Activated CD8-positive, alpha-beta memory T cell treated with anti-CD3 and anti-CD28 coated beads, Interleukin-2, amount 50 U/mL, for 4 hours (primary cell): ENCODE measurements at places on chromosomes 4 and X.

GRCh38 chr4:131002132-131002531 lies 1906.2 kb downstream of the C4orf33 start:
- DNase-seq: no peak

GRCh38 chr4:182924497-182924896 lies 7.3 kb upstream of the DCTD start:
- DNase-seq: no peak

- DNase-seq: no peak
Measured at GRCh38 chr4:183291070-183291469, 29.0 kb downstream of the CLDN22 start.

- DNase-seq: no peak
Measured at GRCh38 chr4:34920032-34920431, 1324.3 kb downstream of the ARAP2 start.

- DNase-seq: peak; percentile 60
Measured at GRCh38 chrX:38805432-38806389, 4.5 kb downstream of the MID1IP1 start.

- DNase-seq: no peak
Measured at GRCh38 chrX:7314425-7314824, 166.5 kb upstream of the PUDP start.

- DNase-seq: no peak
Measured at GRCh38 chrX:39063037-39063436, 261.8 kb downstream of the MID1IP1 start.

- DNase-seq: no peak
Measured at GRCh38 chr4:170202721-170203120, 113.0 kb upstream of the AADAT start.

GRCh38 chrX:125319646-125320521 lies at the start of gene TEX13C:
TSS of gene TEX13C (plus strand) at chrX:125319871. CDS start at chrX:125320120, 249 bp downstream.
- no peak for DNase-seq

GRCh38 chrX:121456315-121456714 lies 408.9 kb downstream of the GLUD2 start:
- DNase-seq: no peak

DNA sequence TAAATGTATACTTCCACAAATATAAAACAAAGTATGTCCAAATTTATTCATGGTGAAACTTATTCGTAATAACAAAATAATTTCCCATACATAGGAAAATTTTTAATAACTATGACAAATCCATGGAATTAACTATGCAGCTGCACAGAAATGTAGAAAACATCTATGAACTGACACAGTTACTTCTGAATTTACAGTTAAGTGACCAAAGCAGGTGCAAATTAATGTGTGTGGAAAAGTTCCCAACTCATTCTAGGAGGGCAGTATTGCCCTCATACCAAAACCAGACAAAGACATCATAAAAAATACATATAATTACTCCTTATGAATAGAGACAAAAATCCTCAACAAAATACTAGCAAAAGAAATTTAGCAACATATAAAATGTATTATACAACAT lies 12.5 kb downstream of the LDOC1 start:
- no peak for DNase-seq

DNA sequence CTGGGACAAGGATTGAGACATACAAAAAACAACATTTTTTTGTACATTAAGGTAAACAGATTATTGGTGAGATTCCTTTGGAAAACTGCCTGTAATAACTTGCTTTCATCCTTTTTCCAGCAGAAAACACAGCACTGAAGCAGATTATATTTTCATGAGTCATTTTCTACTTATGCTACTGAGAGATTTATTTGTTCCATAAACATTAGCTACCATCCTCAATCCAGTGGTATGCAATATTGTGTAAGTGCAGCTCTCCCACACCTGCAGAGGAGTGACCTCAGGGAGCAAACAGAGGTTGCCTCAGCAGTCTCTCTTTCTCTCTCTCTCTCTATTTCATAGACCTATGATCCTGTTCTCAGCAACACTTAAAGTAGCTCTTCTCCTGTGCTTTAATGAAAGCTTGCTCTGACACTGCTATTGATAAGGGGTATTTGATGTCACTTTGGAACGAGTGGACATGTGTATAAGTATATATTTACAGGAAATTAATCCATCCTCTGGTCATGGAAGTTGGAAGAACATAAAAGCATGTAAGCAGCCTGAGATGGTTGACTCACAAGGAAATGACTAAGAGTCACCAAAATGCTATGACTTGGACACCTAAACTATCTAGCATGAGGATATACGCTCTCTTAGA lies 163.7 kb upstream of the SPANXC start:
- DNase-seq: no peak

DNA sequence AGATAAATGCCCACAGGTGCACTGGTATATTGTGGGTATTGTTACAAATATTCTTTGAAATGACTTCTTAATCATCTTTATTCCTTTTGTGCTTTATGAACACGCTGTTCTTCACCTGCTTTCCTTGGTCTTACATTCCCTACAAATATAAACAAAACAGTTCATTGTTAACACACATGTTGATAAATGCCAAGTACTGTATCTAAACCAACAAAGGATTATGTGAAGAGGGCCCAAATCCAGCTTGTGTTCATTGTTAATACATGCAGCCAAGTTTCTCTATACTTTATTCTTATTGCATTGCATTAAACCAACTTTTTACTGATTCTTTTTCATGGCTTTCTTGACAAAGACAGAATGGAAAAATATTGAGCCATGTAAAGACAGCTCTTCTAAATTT lies 42.8 kb downstream of the AREG start:
- no peak for DNase-seq

DNA sequence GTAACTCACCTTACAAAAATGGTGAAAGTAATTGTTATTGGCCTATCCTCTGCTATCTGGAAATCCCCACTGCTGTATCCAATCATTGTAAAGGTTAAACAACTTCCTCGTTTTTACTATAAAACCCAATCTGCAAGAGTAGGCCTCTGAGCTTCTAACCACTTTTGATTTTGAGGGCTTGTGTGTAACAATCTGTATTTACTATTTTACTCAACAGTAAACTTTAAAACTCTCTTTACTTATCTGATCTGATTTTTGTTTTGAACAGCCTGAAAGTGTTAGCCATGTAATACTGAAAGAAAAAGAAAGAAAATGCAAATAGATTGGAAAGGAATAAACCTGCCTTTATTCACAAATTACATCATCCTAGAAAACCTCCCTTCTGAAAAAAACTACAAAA lies 63.1 kb downstream of the SLC10A7 start:
- DNase-seq: no peak

GRCh38 chrX:21721195-21721594 lies 36.7 kb downstream of the SMPX start:
- no peak for DNase-seq

- no peak for DNase-seq
Measured at GRCh38 chrX:7169627-7170026, 21.7 kb upstream of the PUDP start.

- no peak for DNase-seq
Measured at GRCh38 chr4:166546009-166546408, 673.0 kb downstream of the TLL1 start.

- no peak for DNase-seq
Measured at GRCh38 chr4:138643827-138644226, 371.8 kb upstream of the NOCT start.

DNA sequence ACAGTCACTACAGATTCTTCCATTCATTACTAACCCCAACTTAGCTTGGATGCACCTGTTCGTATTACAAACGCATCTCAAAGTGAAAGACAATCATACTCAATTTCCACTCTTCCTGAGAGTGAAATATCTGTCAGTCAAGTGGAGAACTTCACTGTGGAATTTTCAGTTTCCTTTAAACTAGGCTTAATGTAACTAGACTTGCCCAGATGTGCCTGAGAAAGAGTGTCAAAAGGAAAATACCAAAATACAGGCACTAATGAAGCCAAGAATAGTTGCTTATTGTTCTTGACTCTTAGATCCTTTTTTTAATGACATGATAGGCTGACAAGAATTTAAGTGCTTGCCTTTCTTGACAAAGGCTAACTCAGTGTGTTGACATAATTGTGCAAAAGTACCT lies 72.4 kb upstream of the NR3C2 start:
- no peak for DNase-seq

DNA sequence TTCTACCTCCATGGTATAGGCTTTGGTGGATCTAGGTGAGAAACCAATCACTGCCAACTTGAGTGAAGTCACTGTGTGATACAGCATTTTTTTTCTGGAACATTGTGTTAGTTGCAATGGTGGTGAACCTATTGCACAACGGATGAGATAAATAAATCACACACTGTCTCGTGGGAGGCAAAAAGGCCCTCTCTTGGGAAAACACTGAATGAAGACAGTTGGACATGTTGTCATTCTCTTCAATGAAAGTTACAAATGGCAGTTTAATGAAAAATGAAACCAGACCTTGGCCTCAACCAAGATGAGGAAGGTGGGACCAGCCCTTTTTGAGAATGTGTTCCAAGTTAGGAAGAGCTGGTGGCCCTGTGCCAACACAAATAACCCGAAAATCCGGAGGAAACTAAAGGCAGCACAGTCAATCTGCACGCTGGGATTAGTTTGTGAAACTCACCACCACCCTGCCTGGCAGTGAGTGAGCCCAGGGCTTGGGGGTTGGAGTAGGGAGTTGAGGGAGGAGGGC lies 5.4 kb upstream of the ADGRG2 start:
- no peak for DNase-seq

GRCh38 chr4:16212138-16212782 lies 14.0 kb downstream of the TAPT1 start:
- DNase-seq: no peak

- peak; percentile 57 for DNase-seq
Measured at GRCh38 chrX:45851434-45851991, 650.8 kb upstream of the DIPK2B start.

DNA sequence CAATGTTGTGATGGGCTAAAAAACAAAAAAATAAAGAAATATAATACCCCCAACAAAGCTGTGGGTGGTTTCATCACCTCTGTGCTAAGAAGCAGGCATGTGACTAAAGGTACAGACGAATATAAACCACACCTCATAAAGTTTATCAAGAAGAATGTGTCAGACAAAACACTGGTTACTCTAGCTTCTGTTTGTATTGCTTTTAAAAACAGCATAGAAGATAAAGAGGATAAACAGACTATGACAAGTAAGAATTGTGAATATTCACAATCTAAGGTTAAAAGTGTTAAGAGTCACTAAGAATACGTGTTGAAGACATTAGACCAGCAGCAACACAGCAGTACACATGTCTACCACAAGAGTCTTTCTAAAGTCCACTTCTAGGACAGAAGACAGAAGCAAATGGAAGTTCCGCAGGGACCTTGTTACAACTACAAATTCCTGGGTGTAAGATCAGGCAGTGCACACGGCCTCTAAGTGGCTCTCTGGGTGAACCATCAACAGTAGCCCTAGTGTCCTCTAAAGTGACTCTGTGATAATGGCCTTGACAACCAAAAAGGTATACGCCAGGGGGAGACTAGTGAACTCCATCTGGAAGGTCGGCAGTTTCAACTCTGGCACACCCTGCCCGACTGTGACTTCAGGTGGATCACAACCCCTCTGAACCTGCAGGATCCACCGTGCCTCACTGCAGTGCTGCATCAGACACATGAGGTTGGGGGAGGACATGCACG lies 8.3 kb upstream of the FGFBP2 start:
- no peak for DNase-seq

GRCh38 chr4:72275381-72275780 lies 243.6 kb downstream of the NPFFR2 start:
- DNase-seq: no peak

GRCh38 chrX:136822337-136823095 lies 41.8 kb upstream of the ARHGEF6 start:
- DNase-seq: no peak

DNA sequence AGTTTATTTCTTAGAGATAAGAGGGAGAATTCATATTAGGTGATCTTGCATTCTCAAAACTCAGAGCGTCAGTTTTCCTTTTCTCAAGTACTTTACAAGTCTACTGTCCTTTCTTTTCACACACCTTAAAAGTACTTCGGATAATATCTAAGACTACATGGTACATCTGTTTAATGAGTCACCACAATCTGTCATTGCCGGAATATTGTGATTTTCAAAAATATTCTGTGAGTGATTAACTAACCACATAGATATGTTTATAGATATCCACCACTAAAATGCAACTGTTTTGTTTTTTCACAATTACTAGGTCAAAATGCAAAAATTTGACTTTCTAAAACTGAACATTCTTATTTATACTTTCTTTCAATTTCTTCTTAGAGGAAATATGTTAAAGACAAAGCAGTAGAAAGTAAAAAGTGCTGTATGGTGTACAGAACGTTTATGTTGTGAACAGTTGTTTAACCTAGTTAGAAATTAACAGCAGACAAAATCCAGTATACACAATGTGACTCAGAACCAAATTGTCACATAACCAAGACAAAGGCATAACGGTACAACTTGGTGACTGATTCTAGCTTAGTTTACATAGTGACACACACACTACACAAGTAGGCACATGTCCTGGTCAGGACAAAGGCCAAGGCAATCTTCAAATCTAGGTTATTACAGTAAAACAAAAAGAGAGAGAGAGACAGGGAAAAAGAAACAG lies 482.9 kb downstream of the NAF1 start:
- DNase-seq: no peak

DNA sequence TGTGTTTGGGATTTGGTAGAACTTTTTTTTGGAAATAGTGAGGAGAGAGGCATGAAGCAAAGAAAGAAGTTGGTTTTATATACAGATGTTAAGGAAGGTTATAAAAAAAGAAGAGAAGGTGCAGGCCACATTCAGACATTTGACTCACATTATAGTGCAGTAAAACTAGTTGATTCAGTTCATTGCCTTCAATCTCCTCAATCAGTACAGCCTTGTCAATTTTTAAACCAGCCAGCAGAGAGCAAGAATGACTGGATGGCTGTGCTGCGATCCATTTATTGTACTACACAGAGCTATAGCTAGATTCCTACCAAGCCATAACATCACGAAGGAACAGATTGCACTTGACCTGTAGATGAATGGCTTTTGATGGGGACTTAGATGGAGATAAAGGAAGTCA lies 79.7 kb upstream of the LSM6 start:
- DNase-seq: no peak

DNA sequence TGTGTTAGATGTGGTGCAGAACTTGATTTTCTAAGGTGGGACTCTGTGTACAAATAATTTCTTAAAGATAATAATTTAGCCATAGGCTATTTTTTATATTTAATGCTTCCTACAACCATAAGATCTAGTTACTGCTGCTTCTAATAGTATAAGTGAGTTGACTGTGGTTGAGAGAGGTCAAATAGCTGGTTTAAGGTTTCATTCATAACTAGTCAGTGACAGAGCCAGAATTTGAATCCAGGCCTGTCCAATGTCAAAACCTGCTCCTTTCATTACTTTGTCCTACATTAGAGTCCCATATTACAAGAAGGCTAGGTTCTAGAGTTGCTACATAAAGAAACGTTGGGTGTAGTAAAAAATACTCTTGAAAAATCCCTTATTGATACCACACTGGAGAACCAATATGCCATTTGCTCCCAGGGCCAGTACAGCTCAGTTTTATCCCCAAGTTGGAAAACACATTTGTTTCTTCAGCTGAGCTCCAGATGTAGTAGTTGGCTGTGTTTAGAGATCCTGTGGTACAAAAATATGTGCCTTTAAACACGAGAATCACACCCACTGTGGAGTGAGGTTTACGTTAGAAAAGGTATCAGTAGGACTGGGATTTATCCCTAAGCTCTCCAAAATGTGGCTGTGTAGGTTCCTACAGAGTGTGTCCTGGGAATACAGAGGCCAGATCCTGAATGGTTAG lies 84.3 kb downstream of the REPS2 start:
- no peak for DNase-seq
